ENCODE measurements at places on chromosomes 6 and 20.

GRCh38 chr6:138512609-138513008 is 13.3 kb upstream of the NHSL1 start:
- DNase-seq, result no peak

DNA sequence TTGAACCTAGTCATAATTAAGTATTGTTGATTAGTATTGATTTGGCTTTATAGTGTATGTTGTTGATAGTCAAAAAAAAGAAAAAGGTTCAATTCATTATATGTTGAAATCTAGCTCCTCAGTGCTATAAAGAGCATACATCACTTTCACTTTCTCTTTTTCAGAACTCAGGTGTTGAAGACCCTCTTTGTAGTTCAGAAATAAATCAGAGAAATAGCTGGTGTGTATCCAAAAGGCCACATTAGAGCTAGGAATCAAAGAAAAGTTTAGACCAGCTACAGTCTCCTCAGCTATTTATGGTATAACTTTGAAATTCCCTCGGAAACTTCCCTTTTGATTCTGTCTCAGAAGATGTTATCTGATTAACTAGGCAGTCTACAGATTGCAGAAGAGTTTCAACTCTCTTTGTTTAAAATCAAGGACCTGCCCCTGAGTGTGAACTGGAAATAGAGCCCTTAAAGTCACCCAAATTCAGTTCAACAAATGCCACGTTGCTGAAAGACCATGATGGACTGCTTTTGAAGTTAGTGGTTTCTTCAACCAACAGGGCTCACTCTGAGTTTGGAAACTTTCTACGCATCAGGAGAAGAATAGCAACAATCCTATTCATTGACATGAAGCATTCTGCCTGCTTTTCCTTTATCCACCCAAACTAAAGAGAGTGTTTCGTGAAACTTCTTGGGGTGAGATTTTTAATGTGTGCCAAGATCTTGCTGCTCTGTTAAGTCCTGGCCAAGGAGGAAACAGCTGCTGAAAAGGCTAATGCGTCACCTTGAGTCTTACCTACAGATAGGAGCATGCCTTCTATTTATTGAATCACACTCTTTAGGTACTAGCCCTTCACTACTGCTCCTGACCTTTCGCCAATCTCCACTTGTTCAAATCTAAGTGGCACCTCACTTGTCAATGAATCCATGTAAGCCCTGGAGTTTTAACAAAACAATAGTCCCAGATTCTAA is 111.7 kb downstream of the TNFRSF21 start:
- DNase-seq, result no peak

- no peak for DNase-seq
Measured at GRCh38 chr6:107079429-107079828, 35.9 kb downstream of the BEND3 start.

DNA sequence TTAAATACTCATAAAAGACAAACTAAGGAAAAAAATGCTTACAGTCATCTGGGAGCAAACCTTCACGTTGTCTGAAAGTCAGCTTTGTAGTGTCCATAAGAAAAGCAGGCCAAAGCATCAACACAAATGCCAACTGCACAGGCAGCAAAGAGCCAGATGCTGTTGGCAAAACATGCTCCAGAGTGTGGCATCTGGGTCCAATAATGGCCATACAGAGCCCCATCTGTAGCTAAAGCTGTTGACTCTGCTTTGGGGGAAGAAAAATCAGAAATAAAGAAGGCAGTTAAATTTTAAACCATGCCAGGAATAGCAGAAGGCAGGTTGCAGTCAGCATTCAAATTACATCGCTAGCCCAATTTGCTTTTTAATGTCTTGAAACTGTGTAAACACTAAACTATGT is 776.3 kb downstream of the EYS start:
- no peak for DNase-seq

DNA sequence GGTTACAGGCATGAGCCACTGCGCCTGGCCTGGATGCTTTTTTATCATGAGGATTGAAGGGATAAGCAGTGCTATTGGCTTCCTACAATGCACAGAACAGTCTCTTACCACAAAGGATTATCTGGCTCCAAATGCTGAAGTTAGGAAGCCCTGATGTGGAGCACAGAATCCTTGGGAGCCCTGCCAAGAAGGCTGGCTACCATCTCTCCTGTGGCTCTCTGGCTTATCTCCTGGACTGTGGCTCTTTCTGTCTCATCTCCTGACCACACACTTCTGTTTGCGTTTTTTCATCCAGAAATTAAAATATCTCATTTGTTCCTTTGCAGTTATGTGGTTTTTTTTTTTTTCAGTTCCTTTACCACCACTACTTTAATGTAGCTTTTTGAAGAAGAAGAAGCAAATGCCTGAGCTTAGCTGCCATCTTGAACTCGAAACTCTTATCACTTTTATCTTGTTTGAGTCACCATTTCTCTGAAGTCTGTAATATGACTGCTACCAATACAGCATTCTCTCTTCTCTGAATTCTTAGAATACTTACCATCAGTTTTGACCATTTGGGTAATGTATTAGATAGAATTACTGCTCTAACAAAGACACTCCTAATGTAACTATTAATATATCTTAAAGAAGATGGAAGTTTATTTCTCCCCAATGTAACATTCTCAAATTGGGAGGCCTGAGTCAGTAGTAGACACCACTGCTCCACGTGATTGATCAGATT is 1044.7 kb downstream of the KIF16B start:
- no peak for DNase-seq

- no peak for DNase-seq
Measured at GRCh38 chr6:8556370-8557013, 121.1 kb upstream of the SLC35B3 start.
